Coronary artery (tissue), 2 donors: ENCODE measurements at places on chromosomes 6 and 20.

DNA sequence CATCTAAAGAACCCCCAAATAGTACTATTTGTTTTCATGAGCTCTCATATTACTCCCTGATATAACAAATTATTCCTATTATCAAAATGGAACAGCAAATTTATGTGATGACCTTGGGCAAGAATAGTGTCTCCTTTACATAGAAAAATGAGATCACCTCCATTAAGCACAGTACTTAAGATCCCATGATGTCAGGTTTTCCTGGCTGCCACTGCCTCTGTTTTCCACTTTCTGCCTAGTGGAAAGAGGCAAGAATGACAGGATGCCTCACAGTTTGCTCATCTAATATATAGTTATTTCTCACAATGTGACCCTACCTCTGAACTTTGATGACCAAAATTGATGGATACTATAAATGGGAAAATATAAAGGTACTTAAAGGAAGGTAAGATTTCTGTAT is 260.1 kb upstream of the SGK1 start:
- no peak for DNase-seq

GRCh38 chr20:23868321-23868720 is 11.2 kb downstream of the CST5 start:
- no peak for DNase-seq

GRCh38 chr6:39590871-39591393 is 134.3 kb downstream of the KIF6 start:
- DNase-seq: no peak

DNA sequence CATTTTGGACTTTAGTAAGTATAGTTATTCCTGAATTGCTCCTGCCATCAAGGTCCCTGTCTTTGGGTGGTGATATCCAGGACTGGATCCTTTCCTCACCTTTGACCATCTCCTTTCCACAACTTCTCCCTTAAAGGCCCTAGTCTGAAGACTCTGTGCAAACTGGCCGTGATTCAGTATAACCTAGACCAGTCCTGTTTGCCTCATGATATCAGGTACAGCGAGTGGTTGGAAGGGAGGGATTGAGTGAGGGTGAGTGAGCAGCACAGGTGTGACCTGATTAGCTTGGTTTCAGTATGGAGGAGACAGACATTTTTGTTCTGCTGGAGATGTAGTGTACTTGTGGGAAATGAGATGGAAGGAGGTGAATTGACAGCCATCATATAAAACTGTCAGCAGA is 2.3 kb upstream of the RRP36 start:
- DNase-seq: no peak
